ENCODE measurements at places on chromosomes 2 and 18.

DNA sequence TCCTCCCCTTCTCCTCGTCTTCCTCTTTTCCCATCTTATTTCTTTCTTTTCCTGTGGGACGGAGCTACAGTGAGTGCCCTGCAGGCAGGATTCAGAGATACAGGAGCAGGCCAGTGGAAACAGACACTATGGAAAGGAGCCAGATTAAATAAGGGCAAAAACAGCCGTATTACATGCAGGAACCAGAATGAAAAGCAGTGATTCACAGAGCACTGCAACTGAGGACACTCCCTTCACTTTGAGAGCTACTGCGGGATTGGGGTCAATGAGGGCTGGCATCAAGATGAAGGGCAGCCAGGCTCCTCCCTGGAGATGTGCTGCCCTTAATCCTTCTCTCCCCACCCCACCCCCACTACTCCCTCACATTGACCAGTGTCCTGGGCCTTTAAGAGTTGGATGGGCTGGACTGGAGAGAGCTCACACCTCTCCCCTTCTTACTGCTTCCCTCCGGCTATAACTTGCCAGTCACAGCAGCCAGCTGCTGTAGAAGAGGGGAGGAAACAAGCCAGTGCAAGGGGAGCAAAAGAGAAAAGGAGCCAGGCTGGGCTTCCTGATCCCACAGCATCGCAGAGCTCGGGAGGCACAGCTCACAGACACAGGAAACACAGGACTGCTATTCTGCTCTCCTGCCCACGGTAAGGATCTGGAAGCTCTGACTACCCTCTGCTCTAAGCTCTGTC lies at the start of gene PLCD4:
PLCD4 (plus strand) TSS at position 464 of the 680 bp plus-strand sequence. CDS start 7,841 bp downstream, outside the sequence.
- DNase-seq, result no peak

DNA sequence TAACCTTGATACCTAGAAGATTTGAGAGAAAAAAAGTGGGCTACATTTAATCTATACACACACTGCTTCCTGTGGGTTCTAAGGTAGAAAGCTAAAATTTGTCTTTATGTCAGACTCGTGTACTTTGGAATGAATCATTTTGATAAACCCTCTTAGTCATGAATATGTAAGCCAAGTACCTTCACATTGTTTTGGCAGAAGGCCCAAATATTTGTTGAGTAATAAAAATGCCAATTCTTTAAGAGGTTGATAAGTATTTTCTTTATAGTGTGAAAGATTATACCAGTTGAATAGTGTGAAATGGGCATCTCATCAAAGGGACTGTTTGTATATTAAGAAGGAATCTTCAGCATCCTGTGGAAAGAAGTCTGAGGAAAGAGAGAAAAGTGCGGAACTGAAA lies 1464.7 kb upstream of the ZEB2 start:
- DNase-seq, result no peak

GRCh38 chr18:79806976-79807841 lies 9.5 kb downstream of the KCNG2 start:
- DNase-seq, result no peak

DNA sequence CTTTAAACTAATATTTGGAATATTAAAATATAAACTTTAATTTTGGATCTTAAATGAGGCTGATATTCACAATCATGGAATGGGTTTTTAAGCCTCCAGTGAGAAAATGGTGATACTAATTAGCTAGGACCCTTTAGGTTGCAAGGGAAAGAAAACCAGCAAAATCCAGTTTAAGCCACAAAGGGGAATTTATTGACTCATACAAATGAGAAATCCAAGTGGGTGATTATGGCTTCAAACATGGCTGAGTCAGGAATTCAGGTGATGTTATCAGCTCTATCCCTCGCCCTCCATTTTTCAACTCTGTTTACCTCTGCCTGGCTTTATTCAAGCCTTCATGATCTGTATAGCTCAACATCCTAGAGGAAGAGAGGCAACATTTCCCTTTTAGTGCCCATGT lies 75.3 kb upstream of the DLX2 start:
- DNase-seq, result no peak

DNA sequence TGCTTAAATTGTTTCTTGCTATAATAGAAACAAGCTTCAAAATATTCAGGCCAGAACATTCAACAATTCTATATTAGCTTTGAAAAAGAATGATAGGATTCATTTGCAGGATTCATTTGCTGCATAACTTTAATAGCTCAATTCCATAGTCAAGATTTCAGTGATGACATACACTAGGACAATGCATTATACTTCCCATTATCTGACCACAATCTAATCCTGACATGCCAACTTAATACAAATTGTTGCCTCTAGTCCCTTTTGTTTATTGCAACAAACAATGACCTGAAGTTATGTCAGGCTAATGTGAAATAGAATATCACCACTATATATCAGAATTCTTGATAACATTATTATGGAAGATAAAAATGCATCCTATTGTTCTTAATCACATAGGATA lies 169.4 kb downstream of the DNAH7 start:
- DNase-seq, result no peak

DNA sequence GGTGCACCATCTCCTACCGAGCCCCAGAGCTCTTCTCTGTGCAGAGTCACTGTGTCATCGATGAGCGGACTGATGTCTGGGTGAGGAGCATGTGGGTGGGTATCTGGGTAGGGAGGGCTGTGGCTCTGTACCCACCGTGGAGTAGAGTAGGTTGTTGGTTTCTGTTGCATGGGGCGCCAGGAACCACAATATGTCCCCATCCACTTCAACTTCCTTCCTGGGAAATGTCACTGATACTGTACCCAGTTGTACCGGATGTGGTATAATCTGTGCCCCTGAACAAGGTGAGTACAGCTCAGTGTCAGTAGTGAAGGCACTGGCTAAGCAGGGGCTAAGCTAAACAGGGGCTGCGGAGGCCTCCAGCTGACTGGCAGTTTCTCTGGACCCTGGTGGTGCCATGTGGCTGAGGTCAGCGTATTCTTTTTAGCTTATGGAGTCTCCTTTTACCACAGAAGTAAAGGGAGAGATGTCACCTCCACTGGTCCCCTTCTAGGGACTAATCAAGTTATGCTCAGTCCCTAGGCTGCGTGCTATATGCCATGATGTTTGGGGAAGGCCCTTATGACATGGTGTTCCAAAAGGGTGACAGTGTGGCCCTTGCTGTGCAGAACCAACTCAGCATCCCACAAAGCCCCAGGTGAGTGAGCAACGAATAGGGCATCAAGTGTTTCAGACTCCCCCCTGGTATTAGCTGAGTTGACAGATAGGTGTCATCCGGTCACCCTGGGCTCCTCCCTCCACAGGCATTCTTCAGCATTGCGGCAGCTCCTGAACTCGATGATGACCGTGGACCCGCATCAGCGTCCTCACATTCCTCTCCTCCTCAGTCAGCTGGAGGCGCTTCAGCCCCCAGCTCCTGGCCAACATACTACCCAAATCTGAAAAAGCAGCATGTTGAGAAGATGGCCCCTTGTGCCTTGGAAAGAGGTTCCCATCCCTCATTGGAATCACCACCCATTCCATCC lies 2.7 kb downstream of the STK16 start:
- DNase-seq, result peak; percentile 26

- DNase-seq, result no peak
Observed at GRCh38 chr18:74451148-74451547, 6.0 kb downstream of the DIPK1C start.

DNA sequence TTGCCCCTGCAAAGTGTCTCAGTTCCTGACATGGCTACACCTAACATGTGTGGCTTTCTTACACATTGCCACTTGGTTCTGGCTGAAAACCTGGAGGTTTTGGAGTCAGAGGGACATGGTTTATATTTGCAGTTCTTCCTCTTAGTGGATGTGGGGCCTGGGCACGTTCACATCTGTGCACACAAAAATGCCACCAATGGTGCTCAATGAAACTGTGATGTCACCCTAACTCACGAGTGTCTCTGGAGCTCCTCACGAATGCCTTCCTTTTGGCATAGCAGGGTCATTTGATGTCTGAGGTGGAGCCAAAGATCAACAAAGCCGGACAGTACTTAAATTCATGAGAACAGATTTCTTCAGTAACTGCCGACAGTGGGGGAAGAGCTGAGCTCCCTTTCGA lies 231.7 kb upstream of the HS6ST1 start:
- DNase-seq, result no peak

- no peak for DNase-seq
Observed at GRCh38 chr2:138499684-138500083, 1.9 kb upstream of the SPOPL start.

- DNase-seq, result no peak
Observed at GRCh38 chr2:186426153-186427016, 59.7 kb upstream of the ZC3H15 start.

DNA sequence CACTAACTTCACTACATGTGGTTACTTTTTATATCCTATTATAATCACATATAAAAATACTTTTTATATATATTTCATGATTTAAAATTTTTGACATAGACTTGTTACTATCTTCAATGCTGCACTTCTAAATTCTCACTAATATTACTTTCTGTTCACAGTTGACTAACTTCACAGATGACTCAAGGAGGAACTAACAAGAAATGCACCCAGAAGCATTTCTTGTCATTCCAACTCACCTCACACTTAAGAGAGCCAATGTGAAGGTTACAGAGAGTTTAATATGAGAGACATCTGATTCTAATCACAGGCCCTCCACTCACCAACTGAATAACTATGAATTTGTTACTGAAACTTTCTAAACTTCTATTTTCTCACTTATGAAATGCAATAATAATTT lies 399.8 kb upstream of the SLC8A1 start:
- DNase-seq, result no peak

- no peak for DNase-seq
Observed at GRCh38 chr2:177285892-177286715, 21.6 kb upstream of the NFE2L2 start.

GRCh38 chr2:66633631-66634030 lies 198.7 kb downstream of the MEIS1 start:
- DNase-seq, result no peak

- no peak for DNase-seq
Observed at GRCh38 chr2:217934321-217935131, 68.3 kb downstream of the TNS1 start.

DNA sequence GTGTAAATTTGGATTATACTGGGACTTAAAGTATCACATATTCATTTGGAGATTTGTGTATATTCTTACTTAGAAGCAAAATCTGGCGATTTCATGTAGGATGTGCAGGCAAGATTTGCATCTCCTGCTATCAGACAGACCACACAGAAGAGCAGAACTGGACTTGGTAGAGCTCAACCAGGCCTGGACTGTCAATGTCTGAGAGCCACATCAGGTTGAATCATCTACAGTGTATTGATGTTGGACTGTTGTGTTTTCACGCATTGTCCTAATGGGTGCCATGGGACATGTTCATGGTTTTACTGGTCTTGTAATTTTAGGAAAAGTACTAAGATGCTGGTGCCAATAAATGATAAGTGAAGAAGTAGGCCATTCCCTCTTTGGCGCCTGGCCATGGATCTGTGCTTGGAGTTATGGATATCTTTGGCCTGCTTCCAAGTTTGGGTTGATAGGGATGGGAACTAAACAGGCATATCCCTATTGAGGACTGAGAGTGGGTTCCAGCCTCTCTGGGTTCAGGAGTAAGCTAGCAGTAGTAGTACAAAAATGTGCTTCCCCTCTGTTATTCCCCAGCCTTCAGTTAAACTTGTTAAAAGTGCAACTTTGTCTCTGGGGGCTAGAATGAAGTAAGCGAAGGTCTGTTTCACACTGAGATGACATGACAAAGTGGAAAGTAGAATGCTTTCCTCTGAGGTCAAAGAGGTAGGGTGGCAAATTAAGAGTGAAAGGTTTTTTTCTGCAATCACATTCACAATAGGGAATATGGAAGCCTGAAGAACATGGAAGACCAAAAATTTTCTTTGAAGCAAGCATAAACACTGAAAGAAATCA lies 49.2 kb upstream of the NEMP2 start:
- no peak for DNase-seq

DNA sequence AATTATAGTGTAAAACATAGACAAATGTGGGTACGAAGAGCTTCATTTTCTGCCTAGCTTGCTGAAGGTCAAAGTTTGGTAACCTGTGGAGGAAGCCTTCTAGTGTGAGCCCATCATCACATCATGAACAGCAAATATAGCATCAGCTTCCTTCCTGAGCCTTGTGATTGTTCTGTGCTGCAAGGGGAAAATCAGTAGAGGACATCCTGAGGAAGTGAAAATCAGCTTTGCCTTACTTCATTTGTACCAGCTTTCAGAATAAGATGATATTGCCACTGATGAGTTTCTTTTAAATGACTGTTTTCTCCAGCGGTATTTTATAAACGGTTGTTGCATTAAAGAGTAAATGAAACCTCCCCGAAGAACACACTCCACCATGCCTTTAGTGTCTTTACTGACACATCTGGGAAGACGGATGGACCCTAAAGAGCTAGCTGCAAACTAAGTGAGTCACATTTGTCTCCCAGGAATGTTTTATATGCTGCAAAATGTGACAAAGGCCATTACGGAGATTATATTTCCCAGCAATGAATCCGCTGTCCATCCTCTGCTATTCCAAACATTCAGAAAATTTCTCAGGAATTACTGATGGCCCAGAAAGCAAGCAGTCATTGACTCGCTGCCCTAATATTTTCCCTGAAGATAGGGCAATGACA lies 1272.8 kb downstream of the SUCLG1 start:
- no peak for DNase-seq

DNA sequence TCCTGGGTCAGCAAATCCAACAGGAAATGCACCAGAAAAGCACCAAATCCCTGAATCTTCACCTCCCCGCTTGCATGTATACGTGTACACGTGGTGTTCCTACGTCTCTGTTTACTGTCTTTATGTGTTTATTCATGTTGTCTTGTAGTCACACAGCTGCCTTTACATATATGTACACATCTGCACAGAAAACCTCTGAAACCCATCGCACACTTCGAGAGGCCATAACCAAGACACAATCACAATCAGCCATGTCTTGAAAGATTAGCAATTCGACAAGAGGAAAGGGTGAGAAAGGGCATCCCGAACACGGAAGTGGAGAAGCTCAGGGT lies 98.1 kb downstream of the PLB1 start:
- no peak for DNase-seq

- DNase-seq, result no peak
Observed at GRCh38 chr2:43065871-43066270, 160.5 kb downstream of the ZFP36L2 start.

GRCh38 chr18:64800151-64800550 lies 651.3 kb upstream of the LINC00305 start:
- DNase-seq, result no peak

DNA sequence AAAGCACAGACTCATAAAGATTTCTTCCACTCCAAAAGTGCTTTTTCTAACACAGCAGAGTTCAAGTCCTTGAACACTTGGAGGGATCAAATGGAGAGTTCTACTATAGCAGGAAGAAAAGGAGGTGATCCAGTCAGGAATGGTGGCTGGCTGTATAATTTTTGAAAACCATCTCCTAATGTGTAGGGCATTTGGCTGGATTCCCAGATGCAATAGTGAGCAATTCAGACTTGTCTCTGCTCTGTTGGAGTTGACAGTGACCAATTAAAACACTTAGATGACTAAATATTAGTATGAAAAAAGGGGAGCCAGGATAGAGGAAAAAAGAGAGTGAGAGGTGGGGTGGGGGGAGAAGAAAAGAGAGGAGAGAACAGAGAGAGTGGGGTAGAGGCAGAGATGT lies 5.3 kb upstream of the G6PC2 start:
- DNase-seq, result no peak

- DNase-seq, result no peak
Observed at GRCh38 chr2:240319221-240319854, 116.1 kb upstream of the GPC1 start.

GRCh38 chr18:44153981-44154380 lies 526.7 kb upstream of the SETBP1 start:
- DNase-seq, result no peak

- no peak for DNase-seq
Observed at GRCh38 chr18:68623342-68623741, 91.6 kb downstream of the TMX3 start.
